Aorta (tissue), 5 donors: ENCODE measurements at places on chromosomes 13 and 19. TPM values are rescaled to one million over a fixed set of nuclear protein-coding genes. Genes with fewer than 3 reads are reported as not detected.

GRCh38 chr13:110392510-110393240 is 85.6 kb downstream of the COL4A2 start:
- no peak for DNase-seq
- H3K4me1 ChIP-seq = peaks cover 15% of the 10 kb centered on the region
- no peaks in the 10 kb centered on the region for H3K36me3 ChIP-seq
- H3K27me3 ChIP-seq = no peaks in the 10 kb centered on the region

GRCh38 chr13:108087810-108088209 is 127.5 kb downstream of the LIG4 start:
- no peak overlapping the region for H3K27ac ChIP-seq
- no peak overlapping the region for H3K4me3 ChIP-seq
- H3K27me3 ChIP-seq = no peaks in the 10 kb centered on the region
- no peaks in the 10 kb centered on the region for H3K4me1 ChIP-seq

The NRTN gene
- polyA plus RNA-seq = not detected

DNA sequence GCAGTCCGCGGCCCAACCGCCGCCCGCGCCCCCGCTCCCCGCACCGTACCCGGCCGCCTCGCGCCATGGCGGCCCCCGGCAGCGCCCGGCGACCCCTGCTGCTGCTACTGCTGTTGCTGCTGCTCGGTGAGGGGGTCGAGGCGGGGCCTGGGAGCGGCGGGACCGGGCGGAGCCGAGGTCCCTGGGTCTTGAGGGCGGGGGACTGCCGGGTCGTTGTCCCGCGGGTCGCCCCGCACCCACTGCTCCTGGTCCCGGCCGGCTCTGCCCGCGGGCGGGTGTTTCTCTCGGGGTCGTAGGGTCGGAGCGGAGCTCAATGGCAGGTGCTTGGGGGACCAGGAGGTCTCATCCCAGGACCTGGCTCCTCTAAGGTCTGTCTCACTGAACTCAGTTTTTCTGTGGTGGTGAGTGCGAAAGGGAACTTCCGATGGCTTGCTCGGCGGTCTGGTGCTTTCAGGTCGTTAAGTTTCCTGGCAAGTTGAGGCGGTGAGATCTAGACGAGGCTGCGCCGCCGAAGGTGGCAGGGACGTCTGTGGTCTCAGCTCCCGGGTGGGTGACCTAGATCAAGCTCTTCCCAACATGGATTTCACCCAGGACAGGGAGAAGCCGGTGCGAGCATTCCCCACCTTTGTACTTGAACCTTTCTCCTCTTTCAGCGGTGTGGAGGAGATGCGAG is 467 bp downstream of the LAMP1 start:
- no peaks in the 10 kb centered on the region for H3K27me3 ChIP-seq
- H3K4me1 ChIP-seq = no peaks in the 10 kb centered on the region
- H3K4me3 ChIP-seq = peak overlapping the region; percentile 81
- peak overlapping the region; percentile 22 for H3K27ac ChIP-seq
- DNase-seq = peak; percentile 61

The IL4I1 gene
- polyA plus RNA-seq = not detected

The NDUFA3 gene
- 76.5 TPM for polyA plus RNA-seq
